Nucleus accumbens (tissue), 56 donors: ENCODE measurements at places on chromosomes 7 and 10.
A peak's percentile ranks its signal among the peaks of the same experiment; 100 is the strongest.

GRCh38 chr10:38025283-38025682 lies 14.8 kb downstream of the ZNF33A start:
- DNase-seq = no peak

GRCh38 chr7:149459540-149460452 lies 1.1 kb downstream of the ZNF777 start:
- peak; percentile 19 for DNase-seq

- no peak for DNase-seq
Measured at GRCh38 chr7:38177621-38178003, 433 bp upstream of the STARD3NL start.

DNA sequence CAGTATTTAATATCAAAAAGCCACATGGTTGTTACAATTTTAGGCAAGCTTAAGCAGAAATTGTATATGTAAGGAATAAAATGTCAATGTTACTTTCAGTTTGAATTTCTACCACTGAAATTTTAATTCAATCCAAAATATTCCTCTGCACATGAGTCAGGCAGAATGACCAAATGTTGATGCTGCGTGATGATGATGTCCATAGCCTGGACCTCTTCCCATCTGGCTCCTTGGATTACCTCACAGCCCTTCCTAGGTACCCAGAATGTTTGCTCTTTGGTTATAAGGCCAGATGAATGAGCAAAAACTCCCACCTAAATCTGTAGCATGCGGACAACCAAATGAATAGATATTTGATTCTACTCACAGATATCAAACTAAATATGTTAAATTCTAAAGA lies 258.3 kb upstream of the IMMP2L start:
- DNase-seq = no peak

- DNase-seq = no peak
Measured at GRCh38 chr10:16966991-16967865, 150.0 kb upstream of the RSU1 start.

DNA sequence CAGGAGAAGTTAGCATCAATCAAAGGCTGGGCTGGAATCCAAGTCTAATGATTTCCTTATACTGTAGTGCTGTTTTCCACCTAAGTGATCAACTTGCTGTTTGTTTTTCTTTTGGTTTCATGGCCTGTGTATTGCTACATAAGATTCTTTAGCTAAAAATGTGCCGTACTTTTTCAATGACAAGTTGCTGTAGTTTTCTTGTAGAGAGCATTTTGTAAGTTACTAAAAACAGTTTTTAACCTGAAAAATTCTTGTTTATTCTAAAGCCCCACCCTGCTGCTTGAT lies 1.3 kb downstream of the HELLS start:
- no peak for DNase-seq

- DNase-seq = no peak
Measured at GRCh38 chr7:147332988-147333387, 1216.4 kb downstream of the CNTNAP2 start.

GRCh38 chr10:88759366-88760101 lies at the start of gene LIPN:
Gene LIPN (plus strand): TSS chr10:88760020. CDS start chr10:88761406, 1,386 bp downstream.
- no peak for DNase-seq

GRCh38 chr7:109179601-109180000 lies 609.9 kb downstream of the DNAJB9 start:
- DNase-seq = no peak

GRCh38 chr10:107434854-107435253 lies 270.3 kb upstream of the SORCS1 start:
- no peak for DNase-seq

GRCh38 chr7:131459256-131459655 lies 97.2 kb downstream of the PODXL start:
- no peak for DNase-seq

DNA sequence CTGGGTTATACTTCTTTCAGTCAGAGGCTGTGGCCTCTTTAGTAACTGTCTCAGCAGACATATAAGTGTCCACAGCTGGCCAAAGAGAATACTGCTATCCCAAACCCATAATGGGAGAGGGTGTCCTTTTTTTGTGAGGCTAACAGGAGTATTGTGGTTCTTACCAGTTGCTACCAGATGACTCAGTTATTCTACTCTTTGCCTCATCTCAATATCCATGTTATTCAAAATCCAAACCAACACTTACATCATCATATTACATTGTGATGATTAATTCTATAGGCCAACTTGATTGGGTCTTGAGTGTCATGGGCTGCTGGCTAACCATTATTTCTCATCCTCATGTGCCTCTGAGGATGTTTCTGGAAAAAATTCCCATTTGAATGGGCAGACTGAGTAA lies 120.9 kb downstream of the TMEM168 start:
- DNase-seq = no peak

- no peak for DNase-seq
Measured at GRCh38 chr7:121373177-121373576, 22.9 kb downstream of the FAM3C start.

- no peak for DNase-seq
Measured at GRCh38 chr10:13961097-13961496, 369.6 kb downstream of the FRMD4A start.

GRCh38 chr7:45623740-45624391 lies 49.7 kb downstream of the ADCY1 start:
- no peak for DNase-seq

DNA sequence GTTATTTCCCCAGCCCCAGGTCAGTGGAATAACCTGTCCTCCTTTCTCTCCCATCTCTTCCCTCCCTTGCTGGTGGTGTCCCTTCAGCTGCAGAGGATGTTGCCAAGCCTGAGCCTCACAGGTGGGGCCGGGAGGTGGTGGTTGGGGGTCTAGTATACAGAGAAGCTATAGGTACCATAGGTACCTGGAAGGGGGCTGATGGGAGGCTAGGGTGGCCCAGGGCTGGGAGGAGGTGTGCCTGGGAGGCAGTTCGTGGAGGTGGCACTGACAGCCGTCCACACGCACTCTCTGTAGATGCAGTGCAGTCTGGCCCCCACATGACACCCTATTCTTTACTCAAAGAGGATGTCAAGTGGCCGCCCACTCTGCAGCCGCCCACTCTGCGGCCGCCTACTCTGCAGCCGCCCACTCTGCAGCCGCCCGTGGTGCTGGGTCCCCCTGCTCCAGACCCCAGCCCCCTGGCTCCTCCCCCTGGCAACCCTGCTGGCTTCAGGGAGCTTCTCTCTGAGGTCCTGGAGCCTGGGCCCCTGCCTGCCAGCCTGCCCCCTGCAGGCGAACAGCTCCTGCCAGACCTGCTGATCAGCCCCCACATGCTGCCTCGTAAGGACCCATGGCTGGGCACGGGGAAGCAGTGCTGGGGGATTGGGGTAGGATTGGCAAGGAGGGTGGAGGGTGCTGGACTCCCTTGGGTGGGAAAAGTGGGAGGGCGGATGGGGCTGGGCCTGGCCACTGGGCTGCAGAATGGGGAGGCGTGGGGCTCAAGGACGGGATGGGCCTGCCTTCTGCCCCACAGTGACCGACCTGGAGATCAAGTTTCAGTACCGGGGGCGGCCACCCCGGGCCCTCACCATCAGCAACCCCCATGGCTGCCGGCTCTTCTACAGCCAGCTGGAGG lies 9.5 kb downstream of the IRF5 start:
- DNase-seq = no peak

GRCh38 chr7:99106821-99107241 lies 37.1 kb downstream of the SMURF1 start:
- DNase-seq = no peak

GRCh38 chr10:86726677-86726999 lies 29.8 kb upstream of the BMPR1A start:
- DNase-seq = no peak

DNA sequence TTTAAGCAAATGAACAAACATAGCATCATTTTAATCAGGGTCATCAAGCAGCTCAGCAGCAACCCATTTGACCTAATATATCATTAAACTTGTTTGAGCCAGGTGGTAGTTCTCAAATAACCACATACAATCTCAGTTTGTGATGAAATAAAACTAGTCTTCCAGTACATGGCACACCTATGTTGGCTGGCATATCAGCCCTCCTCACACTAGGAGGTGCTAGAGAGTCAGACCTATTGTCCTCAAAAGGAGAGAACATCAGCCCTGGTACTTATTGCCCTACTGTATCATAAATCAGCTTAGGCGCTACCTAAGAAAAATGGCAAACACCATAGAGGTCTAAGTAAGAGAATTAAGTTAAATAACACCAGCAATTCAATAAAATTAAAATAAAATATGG lies 81.7 kb downstream of the CABCOCO1 start:
- DNase-seq = no peak

DNA sequence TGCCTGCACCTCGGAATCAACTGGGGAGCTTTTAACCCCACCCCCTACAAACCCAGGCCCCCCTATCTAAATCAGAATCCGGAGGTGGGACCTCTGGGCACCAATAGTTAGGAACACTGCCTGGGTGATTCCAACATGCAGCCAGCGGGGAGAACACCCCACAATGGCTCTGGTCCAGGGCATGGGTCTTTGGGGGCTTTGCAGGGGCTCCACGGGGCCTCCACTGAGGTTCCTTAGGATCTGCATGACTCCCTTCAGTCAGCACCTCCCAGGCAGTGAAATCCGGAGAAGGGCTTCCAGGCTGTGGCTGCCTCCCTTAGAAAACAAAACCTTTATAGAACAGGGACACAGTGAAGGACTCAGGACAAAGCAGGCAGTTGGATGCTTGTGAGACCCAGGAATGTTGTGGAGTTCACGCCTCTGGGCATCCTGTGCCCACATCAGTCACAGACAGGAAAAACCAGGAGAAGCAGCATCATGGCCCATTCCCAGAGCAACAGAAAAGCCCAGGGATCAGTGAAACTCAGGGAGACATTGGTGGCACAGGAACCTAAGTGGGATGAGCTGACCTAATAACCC lies 16.5 kb upstream of the AOC1 start:
- no peak for DNase-seq
